Activated CD4-positive, alpha-beta memory T cell treated with anti-CD3 and anti-CD28 coated beads for 36 hours (primary cell): ENCODE measurements at places on chromosomes 5 and 9. TPM values are rescaled to one million over a fixed set of nuclear protein-coding genes. Genes with fewer than 3 reads are reported as not detected.

- no peak overlapping the region for H3K4me3 ChIP-seq
- no peaks in the 10 kb centered on the region for H3K36me3 ChIP-seq
- H3K27ac ChIP-seq: no peak overlapping the region
- no peaks in the 10 kb centered on the region for H3K27me3 ChIP-seq
- no peaks in the 10 kb centered on the region for H3K4me1 ChIP-seq
- no peak for DNase-seq
Measured at GRCh38 chr5:89213573-89213972, 330.6 kb upstream of the MEF2C start.

GRCh38 chr5:20041326-20042274, 53.6 kb upstream of the CDH18 start:
- DNase-seq: no peak
- no peaks in the 10 kb centered on the region for H3K36me3 ChIP-seq
- H3K4me1 ChIP-seq: no peaks in the 10 kb centered on the region
- H3K27ac ChIP-seq: no peak overlapping the region

- peak overlapping the region; percentile 34 for H3K4me3 ChIP-seq
- peaks cover 63% of the 10 kb centered on the region for H3K4me1 ChIP-seq
- peak overlapping the region; percentile 77 for H3K27ac ChIP-seq
- H3K36me3 ChIP-seq: peaks cover 26% of the 10 kb centered on the region
Measured at GRCh38 chr9:93456022-93456421, 2.6 kb upstream of the FAM120AOS start.

GRCh38 chr5:154355129-154355611, 90.6 kb upstream of the SAP30L start:
- no peak for DNase-seq
- H3K27me3 ChIP-seq: no peaks in the 10 kb centered on the region
- no peak overlapping the region for H3K27ac ChIP-seq
- peaks cover 7% of the 10 kb centered on the region for H3K36me3 ChIP-seq

- no peak for DNase-seq
- H3K27ac ChIP-seq: no peak overlapping the region
- no peak overlapping the region for H3K4me3 ChIP-seq
- H3K4me1 ChIP-seq: peaks cover 29% of the 10 kb centered on the region
Measured at GRCh38 chr5:65805089-65805488, 83.1 kb downstream of the NLN start.

DNA sequence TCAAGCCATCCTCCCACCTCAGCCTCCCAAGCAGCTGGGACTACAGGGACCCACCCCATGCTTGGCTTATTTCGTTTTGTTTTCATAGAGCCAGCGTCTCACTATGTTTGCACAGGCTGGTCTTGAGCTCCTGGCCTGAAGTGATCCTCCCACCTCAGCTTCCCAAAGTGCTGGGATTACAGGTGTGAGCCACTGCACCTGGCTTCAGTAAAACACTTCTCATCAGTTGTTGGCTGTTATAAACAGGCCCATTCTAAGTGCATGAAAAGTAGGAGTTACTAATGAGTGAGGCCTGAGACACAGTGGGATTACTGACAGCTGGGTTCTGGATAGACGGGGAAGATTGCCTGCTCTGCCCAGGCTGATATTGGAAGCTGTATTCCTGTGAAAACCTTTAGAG, 3.5 kb downstream of the CRB2 start:
- H3K4me3 ChIP-seq: no peak overlapping the region
- H3K36me3 ChIP-seq: no peaks in the 10 kb centered on the region
- H3K27ac ChIP-seq: no peak overlapping the region
- H3K27me3 ChIP-seq: no peaks in the 10 kb centered on the region

DNA sequence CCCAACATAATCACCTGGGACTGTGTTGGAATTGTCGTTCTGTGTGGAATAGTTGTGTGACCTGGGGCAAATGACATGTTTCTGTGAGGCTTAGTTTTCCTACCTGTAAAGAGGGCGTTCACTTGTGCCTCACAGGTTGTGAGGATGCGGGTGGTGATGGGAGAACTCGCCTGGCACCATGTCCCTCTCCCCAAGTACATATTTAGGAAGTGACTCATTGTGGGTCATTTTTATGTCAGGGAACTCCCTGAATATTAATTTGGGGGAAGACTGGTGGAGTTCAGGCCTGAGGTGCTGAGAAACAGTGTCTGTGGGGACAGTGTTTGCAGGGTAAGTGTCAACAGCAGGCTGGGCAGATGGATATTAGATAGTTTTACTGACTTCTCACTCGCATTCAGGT, 144.7 kb downstream of the KDM4C start:
- no peak for DNase-seq
- no peak overlapping the region for H3K27ac ChIP-seq
- no peak overlapping the region for H3K4me3 ChIP-seq
- peaks cover 14% of the 10 kb centered on the region for H3K4me1 ChIP-seq
- H3K27me3 ChIP-seq: no peaks in the 10 kb centered on the region
- H3K36me3 ChIP-seq: peaks cover 6% of the 10 kb centered on the region

GRCh38 chr5:181153814-181154213, 6.4 kb downstream of the OR2V2 start:
- H3K4me3 ChIP-seq: no peak overlapping the region
- no peak overlapping the region for H3K27ac ChIP-seq
- peak; percentile 50 for DNase-seq

DNA sequence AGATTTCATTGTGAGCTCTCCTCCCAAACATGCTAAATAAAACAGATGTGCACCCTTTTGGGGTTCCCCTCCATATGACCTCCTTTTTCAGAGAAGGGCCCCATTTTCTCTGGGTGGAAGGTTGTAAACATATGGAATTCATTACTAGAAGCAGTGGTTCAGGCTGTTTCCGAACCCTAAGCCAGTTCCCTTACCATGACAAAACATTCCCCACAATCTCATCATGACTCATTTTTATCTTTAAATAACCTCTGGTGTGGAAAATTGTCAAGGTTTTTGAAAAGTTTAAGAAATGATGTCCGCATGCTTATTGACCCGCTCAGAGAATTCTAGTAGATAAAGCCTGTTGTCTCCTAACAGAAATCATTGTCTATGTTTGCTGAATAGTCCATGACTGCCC, 127.3 kb upstream of the PIK3R1 start:
- peaks cover 7% of the 10 kb centered on the region for H3K27me3 ChIP-seq
- H3K4me3 ChIP-seq: no peak overlapping the region
- H3K27ac ChIP-seq: no peak overlapping the region
- DNase-seq: no peak
- no peaks in the 10 kb centered on the region for H3K36me3 ChIP-seq

- no peaks in the 10 kb centered on the region for H3K27me3 ChIP-seq
- DNase-seq: no peak
- H3K4me1 ChIP-seq: peaks cover 17% of the 10 kb centered on the region
- H3K4me3 ChIP-seq: no peak overlapping the region
- H3K27ac ChIP-seq: no peak overlapping the region
- peaks cover 3% of the 10 kb centered on the region for H3K36me3 ChIP-seq
Measured at GRCh38 chr5:90477073-90477472, 2.4 kb downstream of the POLR3G start.

DNA sequence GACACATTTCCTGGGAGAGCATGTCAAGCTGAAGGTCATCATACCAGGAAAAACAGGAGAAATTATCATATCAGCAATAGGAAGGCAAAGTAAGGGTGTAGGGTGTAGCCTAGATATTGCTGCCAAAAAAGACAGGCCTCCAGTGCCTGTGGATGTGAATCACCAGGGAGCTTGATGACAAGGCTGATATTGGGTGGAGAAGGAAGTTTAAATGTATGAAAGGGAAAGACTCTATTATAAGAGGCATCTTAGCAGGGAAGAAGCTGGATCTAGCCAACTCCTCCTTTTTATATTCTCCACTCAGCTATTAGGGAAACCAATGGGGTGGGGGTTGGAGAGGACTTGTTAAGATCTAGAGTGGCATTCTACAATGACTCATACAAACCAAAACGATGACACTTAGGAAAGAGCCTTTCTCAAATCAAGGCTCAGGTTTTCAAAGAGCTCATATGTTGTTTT, 13.4 kb upstream of the TXNDC8 start:
- no peaks in the 10 kb centered on the region for H3K36me3 ChIP-seq
- H3K4me1 ChIP-seq: no peaks in the 10 kb centered on the region
- no peak overlapping the region for H3K4me3 ChIP-seq
- no peak overlapping the region for H3K27ac ChIP-seq
- no peaks in the 10 kb centered on the region for H3K27me3 ChIP-seq
- DNase-seq: no peak

DNA sequence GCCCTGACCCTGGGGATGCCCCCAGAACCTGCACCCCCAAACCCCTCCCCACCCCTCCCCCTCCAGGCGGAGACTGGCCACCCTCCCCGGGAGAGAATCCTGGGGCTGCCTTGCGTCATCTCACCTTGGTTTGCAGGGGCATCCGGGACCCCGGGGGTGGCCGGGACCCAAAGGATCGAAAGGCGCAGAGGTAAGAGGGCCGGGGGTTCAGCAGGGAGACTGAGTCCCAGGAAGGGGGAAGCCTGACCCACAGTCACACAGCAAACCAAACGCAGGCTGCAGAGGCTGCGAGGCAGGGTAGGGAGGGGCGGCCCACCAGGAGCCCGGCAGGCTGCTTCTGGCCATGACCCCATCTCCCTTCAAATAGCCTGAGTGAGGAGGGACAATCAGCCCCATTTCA, 33.8 kb upstream of the ORM1 start:
- peaks cover 2% of the 10 kb centered on the region for H3K4me1 ChIP-seq
- no peak overlapping the region for H3K27ac ChIP-seq
- no peak overlapping the region for H3K4me3 ChIP-seq
- DNase-seq: peak; percentile 7

DNA sequence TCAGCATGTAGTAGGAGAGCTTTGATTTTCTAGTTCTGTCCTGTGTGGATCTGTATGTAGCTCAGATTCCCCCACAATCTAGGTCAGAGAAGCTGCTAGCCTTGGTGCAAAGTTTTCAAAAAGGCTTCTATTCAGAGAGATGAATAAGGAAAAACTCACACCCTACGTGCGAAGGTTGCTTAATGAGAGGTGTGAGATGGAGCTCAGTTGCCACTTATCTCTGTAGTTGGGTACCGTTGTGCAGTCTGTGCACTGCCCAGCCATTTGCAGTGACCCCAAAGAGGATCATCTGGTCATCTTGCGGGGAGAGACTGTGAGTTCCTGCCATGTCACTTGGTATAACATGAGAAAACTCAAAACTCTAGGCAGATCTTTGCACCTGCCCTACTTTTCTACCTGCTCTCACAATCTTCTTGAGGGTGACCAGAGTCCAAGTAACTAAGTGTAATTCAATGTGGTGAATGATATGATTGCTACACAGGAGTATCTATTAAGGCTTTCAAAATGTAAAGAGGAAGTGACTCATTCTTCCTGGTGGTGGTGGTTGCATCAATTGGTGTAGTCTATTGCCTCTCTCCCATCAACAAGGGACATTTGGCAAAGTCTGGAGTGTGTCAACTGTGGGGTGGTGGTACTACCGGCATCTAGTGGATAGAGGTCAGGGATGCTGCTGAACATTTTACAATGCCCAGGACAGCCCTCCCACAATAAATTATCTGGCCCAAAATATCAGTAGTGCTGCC, 65.2 kb downstream of the TMC1 start:
- no peak overlapping the region for H3K4me3 ChIP-seq
- peak; percentile 44 for DNase-seq
- peak overlapping the region; percentile 50 for H3K27ac ChIP-seq
- no peaks in the 10 kb centered on the region for H3K27me3 ChIP-seq

- H3K36me3 ChIP-seq: peaks cover 66% of the 10 kb centered on the region
- peaks cover 73% of the 10 kb centered on the region for H3K4me1 ChIP-seq
- H3K27me3 ChIP-seq: no peaks in the 10 kb centered on the region
- H3K27ac ChIP-seq: peak overlapping the region; percentile 90
- no peak for DNase-seq
- H3K4me3 ChIP-seq: peak overlapping the region; percentile 99
Measured at GRCh38 chr5:119358901-119359603, 3.2 kb downstream of the TNFAIP8 start.

DNA sequence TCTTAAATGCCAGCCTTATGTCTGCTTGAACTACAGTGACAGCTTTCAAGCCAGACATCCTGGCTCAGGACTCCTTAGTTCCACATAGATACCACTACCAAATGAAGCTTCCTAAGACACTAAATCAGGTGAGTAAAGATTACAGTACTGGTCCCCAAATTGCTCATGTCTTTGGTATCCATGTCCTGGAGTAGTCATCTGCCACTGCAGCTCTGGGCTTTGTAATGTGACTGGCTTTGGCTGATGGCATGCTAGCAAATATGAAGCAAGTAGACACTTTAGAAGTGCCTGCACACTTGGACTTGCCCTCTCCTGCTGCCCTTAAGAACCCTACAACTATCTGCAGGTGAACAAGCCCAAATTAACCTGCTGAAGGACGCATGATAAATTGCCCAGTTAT, 334.9 kb downstream of the BNC2 start:
- H3K36me3 ChIP-seq: no peaks in the 10 kb centered on the region
- H3K4me3 ChIP-seq: no peak overlapping the region
- no peaks in the 10 kb centered on the region for H3K27me3 ChIP-seq
- H3K4me1 ChIP-seq: no peaks in the 10 kb centered on the region

DNA sequence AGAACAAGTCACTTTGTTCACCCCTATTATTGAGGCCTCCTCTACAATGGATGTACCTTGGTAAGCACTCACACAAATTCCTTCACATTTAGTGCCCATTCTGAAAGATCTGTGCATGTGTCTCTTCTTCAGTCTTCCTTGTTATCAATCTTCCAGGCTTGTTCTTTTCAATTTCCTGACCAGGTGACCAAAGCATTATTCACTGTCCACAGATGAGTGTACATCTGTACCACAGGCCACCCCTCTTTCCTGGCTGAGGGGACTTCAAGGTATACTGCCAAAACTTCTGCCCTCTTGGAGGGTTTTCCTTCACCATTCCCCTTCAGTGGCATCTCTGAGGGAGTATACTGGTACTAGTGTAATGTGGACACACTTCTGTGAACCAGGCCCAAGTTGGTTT, 25.5 kb upstream of the STOM start:
- no peak for DNase-seq
- H3K4me3 ChIP-seq: no peak overlapping the region

GRCh38 chr5:133713751-133714150, 101.4 kb upstream of the FSTL4 start:
- no peak for DNase-seq
- H3K4me3 ChIP-seq: no peak overlapping the region
- no peaks in the 10 kb centered on the region for H3K4me1 ChIP-seq
- H3K36me3 ChIP-seq: no peaks in the 10 kb centered on the region

- H3K4me1 ChIP-seq: peaks cover 4% of the 10 kb centered on the region
- H3K27ac ChIP-seq: no peak overlapping the region
- no peak for DNase-seq
- H3K4me3 ChIP-seq: no peak overlapping the region
- no peaks in the 10 kb centered on the region for H3K36me3 ChIP-seq
Measured at GRCh38 chr5:53884844-53885243, 324.4 kb downstream of the NDUFS4 start.

CCL27 gene
- total RNA-seq: 0.80 TPM

LRRC19 gene
- not detected for total RNA-seq

PCA3 gene
- not detected for total RNA-seq

WHRN gene
- total RNA-seq: 2.8 TPM

FAM151B gene
- 0.24 TPM for total RNA-seq

PCDHB10 gene
- total RNA-seq: not detected

PCDHB2 gene
- total RNA-seq: not detected

NTRK2 gene
- total RNA-seq: 0.65 TPM

CCDC69 gene
- total RNA-seq: 24.6 TPM

ZFP2 gene
- 0.40 TPM for total RNA-seq
